ENCODE measurements at places on chromosomes 2 and 18.

GRCh38 chr2:180933332-180933731 lies 47.1 kb upstream of the UBE2E3 start:
- no peak for DNase-seq

- DNase-seq = peak; percentile 88
Measured at GRCh38 chr2:105294844-105295481, 34.6 kb downstream of the TGFBRAP1 start.

DNA sequence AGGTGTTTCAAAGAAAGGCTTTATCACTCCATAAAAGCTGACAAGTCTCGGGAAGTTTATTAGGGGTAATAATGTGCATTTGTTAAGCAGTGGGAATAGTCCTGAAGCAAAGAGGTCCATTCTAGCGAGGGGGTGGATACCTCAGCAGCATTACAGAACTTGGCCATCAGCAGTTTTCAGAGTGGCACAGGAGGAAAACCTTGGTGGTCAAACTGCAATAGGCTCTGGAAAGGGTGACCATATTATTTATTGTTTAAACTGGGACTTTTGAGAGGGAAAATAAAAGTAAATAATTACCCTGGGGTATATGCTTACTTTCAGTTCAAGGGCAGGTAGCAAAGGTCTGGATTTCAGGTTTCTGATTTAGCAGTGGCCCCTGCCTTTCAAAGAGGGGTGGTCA lies 115.5 kb upstream of the KLHL14 start:
- no peak for DNase-seq

DNA sequence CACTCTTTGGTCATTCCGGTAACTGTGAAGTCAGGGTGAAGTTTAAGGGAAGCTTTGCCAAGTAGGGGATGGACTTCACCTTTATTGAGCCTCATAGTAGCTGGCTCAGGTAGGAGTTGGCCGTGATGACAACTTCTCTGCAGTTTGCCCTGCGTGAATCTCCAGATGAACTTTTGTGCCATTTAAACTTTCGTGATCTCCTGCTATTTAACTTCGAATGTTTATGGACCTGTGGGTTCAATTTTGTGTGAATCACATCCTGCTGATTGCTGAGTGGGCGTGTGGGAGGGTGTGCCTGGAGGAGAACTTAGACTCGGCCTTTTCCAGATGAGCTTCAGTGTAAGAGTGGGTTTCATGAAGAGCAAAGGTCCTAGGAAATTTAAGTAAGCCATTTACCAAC lies 4.2 kb downstream of the UGT1A1 start:
- peak; percentile 67 for DNase-seq

DNA sequence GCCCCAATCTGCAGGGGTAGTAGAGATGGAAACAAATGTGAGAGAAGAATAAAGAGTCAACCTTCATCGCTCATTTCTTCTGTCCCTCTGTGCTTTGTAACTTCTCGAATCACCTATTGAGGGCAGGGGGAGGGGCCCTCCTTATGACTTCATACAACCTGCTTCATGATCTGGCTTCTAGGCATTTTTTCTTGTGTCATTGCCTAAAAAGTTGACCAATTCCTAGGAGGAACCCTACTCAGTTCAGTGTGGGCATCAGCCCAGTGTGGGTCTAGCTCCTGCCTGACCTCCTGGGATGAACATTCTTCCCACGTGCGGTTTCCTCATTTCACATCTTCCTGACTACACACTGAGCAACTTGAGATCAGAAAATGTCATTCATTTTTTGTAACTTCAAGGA lies 46.3 kb upstream of the CREB1 start:
- DNase-seq = peak; percentile 64

GRCh38 chr2:113284476-113284875 lies 5.8 kb upstream of the PAX8 start:
- peak; percentile 72 for DNase-seq

DNA sequence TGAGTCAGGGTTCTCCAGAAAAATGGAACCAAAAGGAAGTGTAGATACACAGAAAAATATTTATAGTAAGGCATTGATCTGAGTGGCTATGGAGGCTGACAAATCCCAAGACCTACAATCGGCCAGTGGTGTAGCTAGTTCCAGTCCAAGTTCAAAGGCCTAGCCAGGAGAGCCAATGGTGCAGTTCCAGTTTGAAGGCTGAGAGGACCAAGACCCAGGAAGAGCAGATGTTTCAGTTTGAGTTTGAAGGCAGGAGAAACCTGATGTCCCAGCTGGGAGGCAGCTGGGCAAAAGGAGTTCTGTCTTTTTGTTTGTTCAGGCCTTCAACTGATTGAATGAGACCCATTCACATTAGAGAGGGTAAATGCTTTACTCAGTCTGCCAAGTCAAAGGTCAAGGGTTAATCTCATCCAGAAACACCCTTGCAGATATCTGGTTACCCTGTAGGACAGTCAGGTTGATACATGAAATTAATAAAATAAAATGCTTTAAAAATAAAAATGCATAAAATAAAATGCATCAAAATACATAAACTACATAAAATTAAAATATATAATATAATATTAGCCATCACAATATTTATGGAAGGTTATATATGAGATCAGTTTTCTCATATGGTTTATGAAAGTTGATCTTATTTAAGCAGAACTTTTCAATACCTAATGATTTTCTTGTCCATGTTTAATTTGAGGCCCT lies 38.7 kb downstream of the KCNE4 start:
- no peak for DNase-seq

GRCh38 chr18:56511996-56512395 lies 126.4 kb downstream of the TXNL1 start:
- DNase-seq = no peak

DNA sequence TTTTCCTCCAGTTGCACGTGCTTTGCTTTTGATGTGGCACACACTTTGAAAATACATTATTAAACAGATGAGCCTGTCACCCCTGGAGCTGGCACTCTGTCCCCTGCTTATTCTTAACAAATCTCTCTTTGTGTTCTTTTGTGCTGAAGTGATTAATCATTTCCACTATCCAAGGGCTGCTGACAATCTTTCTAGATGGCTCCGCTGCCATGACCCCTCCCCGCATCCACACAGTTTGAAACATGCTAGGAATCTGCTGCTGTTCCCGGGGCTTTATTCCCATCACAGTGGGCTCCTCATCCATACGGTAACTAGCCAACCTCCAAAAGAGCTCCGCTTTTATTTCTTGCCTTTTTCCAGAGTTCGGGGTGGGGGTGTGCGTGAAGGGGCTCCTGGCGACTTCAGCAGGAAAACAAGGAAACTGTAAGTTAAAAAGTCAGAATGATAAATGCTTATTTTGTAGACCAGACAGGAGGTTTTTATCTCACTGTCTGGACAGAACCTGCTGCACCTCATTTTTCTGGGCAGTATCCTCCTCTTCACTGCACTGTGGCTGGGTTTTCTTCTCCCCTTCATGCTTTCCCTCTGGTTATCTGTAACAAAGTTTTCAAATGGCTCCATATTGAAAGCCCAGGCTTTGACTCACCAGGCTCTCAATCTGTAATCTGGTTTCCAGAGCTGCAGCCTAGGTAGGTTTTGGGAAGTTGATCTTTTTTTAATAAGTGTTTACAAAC lies 319.7 kb downstream of the AFF3 start:
- DNase-seq = no peak

All from choroid plexus epithelial cell (primary cell).